ENCODE measurements at places on chromosomes 1 and 21.

DNA sequence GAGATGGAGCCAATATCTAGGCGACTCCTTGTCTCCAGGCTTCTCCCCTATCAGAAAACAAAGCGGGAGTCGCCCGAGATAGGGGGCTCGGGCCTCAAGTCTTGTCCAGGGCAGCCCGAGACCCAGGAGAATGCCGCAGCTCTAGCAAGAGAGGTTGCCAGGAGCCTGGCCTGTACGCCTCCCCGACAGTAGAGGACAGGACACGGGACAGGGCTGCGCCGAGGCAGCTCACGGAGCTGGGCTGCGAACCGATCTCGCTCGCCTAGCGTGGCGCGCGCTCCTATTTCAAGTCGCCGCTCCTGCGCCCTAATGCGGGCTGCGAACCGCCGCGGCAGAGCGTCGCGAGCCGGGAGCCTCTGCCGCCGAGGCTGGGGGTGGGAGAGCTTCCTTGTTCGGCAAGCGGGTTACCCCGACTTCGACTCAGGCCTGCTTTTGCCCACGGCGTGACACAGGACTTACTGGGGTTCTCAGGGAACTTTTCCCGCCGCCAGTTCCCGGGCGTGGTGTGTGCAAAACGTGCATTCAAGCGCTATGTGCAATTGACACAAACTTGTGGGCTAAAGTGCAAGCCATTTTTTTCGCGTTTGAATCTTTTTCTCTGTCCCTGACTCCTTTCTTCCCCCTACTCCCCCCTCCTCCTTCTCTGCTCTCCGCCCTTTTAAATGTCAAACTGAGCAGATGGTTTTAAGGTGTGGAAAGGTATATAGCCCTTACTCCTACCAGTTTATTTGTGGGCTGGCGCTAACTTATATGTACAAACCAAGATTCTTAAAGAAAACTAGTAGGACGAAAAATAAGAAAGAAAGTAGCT lies 2.4 kb upstream of the PROX1 start:
- DNase-seq = no peak

DNA sequence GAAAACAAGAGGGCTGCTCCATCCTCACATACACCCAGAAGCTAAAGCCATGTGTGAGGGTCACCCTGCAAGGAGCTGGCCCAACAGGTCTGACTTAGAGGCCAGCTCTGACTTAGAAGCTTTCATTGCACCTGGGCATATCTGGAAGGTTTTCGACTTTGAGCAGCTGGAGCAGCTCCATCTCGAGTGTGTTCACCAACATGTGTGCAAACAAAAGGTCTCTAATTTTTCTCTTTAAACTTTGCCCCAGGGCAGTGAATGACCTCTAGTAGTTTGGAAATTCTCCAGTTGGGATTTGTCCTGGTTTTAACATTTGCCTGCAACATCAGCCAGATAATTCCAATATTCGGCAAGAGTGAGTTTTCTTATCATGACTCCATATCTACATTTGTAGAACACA lies 108.3 kb downstream of the TNR start:
- no peak for DNase-seq

DNA sequence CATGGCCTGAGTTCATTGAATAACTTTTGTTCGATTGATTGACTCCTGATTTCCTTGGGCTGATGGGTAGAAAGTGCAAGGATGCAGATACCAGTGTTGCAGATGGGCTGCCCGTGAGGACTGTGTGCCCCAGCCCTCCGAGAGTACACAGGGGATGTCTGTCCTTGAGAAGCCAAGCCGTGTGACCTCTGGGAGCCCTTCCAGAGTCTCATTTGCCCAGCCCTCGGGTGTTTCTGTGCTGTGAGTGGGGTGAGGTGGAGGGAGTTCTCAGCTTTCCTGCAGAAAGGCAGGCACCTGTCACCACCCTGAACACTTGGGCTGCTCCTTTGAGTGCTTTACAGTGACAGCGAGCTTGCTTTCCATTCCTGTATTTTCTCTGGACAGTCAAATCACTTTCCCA lies 96.4 kb upstream of the CACNA1E start:
- no peak for DNase-seq

GRCh38 chr1:10019561-10019960 lies 13.2 kb upstream of the UBE4B start:
- no peak for DNase-seq

DNA sequence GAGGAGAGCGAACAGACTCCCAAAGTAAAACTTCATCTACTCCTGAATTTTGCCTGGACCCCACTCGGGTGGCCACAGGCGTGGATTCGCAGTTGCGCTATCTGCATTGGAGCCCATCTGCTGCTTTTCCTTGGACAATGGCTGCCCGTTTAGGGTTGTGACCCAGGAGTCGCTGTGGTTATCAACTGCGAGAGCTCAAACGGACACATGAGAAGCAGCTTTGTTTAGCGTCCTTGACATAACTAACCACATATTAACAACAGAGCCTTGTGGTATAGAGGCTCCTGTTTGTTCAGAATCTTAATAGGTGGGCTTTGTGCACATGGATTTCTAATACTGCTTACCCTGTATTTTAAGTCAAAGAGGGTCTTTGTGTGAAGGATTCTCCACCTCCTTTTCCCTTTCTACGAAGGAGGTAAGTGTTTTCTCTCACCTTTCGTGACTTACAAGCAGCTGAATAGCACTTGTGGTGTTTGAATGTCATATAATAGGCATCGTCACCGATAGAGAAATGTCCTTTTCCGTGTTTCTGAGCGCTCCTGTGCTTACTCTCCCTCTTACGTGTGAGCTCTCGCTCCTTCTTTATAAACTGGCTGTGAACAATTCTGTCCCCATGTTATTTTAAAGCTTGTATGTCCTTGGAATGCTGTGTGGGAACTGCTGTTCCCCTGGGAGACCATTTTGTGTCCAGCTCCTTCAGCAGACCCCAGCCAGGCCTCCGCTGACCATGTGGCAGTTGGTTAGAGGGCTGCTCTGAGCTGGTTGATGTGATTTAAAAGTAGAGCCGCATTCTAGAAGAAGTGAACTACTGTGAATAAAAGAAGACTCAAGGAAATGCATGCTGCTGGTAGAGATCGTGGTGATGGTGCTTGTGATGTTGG lies 441.4 kb downstream of the RPS6KC1 start:
- DNase-seq = no peak

DNA sequence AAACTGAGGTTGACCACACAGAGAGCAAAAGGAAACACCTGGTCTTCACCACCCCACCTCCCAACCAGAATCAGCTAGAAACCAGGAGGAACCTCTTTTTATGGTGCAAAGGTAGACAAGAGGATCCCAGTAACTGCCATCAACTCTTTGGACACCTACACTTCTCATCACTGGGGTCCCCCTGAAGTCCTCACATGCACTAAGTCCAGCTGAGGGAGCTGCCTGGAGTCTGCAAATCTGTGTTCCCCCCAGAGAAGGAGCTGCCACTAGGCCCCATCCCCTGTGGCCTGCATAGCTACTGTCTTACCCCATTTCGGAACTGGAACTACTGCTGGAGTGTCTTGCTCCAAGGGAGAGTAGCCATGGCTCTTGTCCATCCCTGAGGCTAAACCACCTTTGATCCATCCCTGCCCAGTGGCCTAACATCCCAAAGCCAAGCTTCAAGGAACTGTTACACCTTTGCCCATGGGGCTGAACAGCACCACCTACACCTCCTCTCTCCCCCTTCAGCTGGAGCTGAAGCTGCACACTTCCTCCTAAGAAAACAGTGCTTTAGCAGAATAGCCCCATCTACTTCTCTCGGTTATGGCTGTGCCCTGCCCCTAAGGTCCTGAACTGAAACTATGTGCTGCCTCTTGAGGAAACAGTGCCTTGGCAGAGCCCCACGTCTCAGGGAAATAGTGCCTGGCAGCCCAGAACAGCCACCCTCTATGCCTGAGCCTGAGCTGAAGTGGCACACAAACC lies 85.4 kb upstream of the CD53 start:
- no peak for DNase-seq

DNA sequence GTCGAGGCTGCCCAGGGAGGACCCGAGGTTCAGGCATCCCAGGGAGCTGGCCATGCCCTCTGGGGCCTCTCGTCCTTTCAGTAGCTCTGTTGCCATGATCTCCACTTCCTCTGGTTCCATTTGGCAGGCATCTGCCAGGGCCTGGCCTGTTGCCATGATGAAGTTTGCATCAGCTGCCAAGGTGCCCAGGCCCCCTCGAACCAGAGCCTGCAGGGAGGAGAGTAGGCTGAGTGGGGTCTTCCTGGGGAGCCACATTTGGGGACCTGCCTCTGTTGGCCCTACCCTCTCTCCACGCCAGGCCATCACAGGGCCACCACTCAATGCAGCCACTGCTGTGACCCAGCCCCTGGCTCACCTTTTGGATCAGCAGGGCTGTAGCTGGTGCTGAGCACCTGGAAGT lies 16.4 kb upstream of the KIF21B start:
- no peak for DNase-seq

GRCh38 chr1:106798991-106799390 lies 257.5 kb upstream of the PRMT6 start:
- no peak for DNase-seq

DNA sequence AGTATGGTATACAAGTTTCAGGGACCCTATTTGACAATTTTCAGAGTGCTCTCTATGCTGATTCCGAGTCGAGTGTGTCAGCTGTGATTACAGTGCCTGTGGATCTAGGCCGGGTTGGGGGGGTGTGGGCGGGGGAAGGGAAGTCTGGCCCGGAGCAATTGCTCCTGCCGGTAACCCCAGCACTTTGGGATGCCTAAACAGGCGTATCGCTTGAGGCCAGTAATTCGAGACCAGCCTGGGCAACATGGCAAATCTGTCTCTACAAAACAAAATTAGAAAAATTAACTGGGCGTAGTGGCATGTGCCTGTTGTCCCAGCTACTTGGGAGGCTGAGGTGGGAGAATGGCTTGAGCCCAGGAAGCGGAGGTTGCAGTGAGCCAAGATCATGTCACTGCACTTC lies 1.6 kb upstream of the IL10RB start:
- DNase-seq = no peak

GRCh38 chr1:30857062-30857461 lies 51.5 kb downstream of the SDC3 start:
- DNase-seq = no peak

DNA sequence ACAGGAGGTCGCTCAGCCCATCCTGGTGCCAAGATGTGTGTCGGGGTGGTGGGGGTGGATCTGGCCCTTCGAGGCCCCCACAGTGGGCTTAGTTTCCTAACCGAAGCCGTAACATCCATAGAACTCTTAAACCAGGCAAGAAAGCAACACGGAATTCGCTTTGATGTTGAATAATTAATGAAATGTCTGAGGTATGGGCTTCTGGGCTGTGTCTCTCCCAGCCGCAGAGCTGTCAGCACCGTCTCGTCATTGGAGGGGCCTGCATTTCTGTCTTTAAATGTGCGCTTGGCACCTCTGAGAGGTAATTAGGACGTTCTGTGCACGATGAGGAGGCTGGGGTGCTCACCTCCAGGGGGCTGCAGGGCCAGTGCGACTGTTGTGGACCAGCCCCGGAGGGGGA lies 13.3 kb upstream of the PLCH2 start:
- no peak for DNase-seq

DNA sequence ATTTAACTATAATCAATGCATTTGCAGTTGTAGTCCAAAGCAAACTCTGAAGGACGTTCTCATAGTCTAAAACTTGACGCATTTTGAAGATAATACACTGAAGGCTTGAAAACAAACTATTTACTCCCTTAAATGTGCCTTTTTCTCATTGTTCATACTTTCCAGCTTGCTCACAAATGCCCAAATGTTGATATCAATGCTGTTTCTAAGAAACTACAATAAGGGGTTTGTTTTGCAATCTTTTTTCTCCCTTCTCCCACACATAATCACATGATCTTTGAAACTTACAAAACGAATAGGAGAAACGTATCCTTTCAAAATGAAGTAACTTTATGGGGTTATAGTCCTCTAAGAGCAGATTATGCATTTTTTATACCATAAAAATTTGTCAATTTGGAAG lies 508.7 kb downstream of the DPYD start:
- DNase-seq = no peak

DNA sequence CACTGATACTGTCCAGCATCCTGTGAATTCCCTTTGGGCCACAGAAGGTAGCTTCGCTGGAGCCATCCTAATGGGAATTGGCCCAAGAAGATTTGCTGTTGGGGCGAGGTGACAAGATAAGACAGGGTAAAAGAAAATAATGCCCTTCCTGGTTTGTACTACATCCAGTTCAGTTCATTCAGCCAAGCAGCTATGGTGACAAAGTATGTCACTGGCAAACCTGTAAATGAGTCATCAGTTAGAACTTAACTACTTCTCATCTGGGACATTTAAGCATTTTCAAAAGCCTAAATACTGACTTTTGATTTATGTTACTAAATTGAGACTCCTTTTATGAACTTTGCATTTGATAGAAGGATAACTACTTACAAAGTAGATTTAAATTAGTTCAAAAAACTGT lies 54.2 kb downstream of the WDR64 start:
- DNase-seq = no peak

DNA sequence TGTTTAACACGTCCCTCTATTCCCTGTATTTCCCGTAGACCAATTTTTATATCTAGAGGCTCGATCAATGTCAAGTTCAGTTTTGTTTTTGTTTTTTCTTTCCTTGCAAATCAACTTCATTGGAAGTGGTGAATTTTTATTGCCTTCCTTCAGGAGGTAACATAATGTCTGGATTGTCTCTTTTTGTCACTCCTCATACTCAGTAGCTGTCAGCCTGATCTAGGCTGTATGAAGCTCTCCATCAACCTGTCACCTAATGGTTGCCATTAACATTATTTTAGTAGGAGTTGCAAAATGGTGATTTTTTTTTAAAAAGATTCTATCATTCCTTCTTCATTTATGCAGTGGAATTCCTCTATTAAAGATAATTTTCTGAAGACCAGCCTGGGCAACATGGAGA lies 49.7 kb upstream of the KIF26B start:
- no peak for DNase-seq
